Sigmoid colon (tissue), 7 donors: ENCODE measurements at places on chromosomes 16 and 17. TPM values are rescaled to one million over a fixed set of nuclear protein-coding genes. Genes with fewer than 3 reads are reported as not detected.

DNA sequence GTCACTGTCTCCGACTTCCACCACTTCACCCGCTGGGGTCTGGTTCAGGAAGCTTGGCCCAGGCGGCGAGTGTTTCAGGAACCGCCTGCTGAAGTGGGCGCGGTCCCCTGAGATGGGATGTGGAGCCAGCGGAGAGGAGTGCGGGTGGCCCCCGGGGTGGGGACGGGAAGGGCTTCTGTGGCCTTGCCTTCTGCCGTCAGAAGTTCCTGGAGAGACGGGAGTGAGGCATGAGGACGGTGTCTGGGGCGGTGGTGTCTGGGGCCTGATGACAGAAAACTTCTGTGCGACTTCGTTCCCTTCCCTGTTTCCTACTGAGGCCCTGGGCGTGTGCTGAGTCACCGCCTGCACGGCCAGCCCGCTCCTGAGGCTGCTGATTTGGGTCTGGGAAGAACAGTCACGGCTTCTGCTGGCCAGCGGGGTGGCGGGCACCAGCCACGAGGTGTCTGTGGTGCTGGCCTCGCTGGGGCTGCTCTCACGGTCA, 12.3 kb upstream of the NLRC3 start:
- DNase-seq, result no peak

DNA sequence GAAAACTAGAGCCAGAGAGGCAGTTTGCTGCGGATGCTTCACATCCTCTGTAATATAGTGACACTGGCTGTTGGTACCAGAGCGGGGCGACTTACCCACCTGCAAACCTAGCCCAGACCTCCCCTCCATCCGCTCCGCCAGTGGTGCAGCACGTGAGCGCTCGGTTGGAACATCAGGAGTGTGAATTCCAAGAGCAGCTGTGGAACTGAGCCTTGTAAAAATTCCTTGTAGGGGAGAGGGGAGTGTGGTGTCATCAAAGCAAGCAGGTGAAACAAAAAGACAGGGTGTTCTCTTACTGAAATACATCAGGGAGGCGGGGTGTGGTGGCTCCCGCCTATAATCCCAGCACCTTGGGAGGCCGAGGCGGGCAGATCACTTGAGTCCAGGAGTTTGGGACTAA, 51.3 kb downstream of the CCDC42 start:
- DNase-seq, result no peak

- no peak for DNase-seq
Observed at GRCh38 chr17:64739316-64740058, 77.4 kb upstream of the SMURF2 start.

GRCh38 chr17:69810326-69810965, 264.6 kb upstream of the KCNJ16 start:
- DNase-seq, result no peak

DNA sequence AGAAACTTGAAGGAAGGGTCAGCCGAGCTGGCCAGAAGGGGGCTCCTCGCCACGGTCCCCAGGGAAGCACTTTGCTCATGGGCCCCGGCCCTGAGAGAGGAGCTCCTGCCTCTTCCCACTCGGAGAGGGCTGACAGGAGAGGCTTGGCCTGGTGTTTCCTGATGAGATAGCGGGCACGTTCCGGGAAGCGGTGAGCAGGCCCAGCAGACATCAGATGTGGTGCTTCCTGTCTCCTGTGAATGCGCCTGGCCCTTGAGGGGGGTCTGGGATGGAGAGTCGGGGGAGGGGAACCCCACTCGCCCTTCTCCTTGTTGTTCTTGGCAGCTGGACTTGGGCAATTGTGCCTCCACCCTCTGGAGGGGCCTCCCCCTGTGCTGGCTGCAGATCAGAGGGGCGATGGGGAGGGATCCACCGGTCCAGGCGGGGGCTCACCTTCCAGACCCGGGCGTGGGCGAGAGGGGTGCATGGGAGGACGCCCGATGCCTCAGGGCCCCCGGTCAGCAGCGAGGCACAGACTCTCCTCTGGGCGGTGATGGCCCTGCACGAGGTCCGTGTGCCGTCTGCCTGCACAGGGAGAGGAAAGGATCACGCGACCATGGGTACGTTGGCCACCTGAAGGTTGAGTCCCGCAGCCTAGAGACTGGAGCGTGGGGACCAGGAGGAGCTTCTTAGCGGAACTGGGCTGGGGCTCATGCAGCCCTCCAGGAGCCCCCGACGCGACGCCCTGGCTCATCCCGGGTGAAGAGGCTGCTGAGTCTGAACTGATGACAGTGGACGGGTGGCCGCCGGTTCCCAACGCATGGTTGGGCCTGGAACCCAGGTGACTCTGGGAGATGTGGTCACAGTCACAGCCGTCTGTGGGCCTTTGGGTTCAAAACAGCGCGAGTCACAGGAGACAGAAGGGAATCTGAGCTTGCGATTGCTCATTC, 25.4 kb downstream of the METRNL start:
- no peak for DNase-seq

DNA sequence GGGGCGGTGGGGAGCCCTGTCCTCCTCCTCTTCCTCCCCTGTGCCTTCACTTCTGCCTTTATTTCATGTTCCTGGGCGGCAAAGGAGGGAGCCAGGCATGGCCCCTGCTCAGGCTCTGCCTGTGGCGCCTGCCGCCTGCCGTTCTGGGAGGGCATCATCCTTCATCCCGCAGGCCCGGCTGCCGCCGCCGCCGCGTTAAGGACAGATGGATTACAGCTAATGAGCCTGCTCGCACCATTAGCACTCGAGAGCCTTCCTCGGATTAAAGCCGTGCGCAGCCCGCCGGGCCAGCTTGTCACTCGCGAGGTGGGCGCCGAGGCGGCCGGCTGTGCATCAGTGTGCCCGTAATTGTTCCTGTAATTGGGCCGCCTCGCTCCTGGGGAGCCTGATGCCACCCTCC, 127.7 kb upstream of the GSE1 start:
- no peak for DNase-seq

GRCh38 chr17:21213638-21214014, 335 bp downstream of the TMEM11 start:
- DNase-seq, result peak; percentile 71

DNA sequence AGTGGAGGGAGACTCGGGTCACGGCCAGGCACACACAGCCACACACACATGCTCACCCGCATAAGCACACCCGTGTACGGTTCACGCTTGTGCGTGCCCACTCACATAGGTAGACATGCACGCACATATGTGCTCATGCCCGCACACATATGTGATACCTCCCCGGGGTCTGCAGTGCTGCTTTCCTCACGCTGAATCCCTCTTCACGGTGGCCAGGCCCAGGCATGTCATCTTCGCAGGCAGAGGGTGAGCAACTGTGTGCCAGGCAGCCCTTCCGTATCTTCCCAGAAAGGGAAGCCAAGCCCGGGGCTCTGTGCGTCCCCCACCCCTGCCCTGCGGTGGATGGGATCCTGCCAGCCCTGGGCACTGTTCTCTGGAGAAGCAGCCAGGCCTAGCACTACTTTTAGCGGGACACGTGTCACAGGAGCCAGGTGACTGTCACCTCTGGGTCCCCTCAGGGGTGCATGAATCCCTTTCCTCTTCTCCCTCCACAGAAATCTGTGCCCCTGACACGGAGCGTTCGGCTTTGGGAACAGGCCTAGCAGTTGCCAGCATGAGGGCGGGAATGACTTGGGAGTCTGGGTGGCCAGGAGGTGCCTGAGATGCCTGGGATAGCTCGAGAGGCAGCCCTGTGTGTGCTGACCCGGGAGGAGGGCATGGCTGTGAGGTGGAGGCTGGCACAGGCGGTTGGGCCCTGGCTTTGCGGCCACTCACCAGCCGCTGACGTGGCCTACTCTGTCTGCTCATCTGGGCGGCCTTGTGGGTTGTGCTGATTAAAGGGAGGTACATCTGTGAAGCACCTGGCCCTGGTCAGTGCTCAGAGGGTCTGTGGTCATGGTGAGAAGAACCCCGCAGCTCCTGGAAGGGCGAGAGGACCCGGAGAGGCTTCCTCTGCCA, 47.5 kb downstream of the BAIAP2 start:
- DNase-seq, result no peak

GRCh38 chr16:86362155-86362849, 148.0 kb upstream of the FOXF1 start:
- no peak for DNase-seq

- no peak for DNase-seq
Observed at GRCh38 chr16:48810803-48811453, 200.9 kb upstream of the N4BP1 start.

The GP2 gene
- not detected for total RNA-seq

The NPIPA3 gene
- 0.71 TPM for total RNA-seq

The WSCD1 gene
- 7.5 TPM for total RNA-seq

The TBC1D3C gene
- not detected for total RNA-seq
